NCI-H526 (cell line): ENCODE measurements at places on chromosomes 2 and 18.

- DNase-seq, result no peak
Measured at GRCh38 chr2:128720080-128721022, 401.7 kb upstream of the HS6ST1 start.

GRCh38 chr18:57331718-57332117, 20.6 kb upstream of the ST8SIA3 start:
- no peak for DNase-seq

DNA sequence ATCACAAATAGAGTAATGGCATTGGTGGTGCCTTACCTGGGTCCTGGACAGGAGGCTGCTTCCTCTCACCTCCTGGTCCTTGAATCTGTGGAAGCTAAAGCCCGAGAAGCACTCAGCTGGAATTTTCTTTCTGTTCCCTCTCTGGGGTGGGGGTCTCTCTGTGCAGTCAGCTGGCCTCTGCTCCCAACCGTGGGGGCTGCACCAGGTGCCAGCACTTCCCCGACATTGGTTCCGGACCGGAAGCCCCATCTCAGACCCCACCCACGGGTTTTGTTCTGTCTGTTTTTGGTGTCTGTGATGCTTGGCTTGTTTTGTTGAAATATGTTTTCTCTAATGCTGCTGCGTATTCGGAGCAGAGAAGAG, 154.7 kb downstream of the TWIST2 start:
- DNase-seq, result no peak

GRCh38 chr2:28658369-28658768, 93.3 kb upstream of the PPP1CB start:
- no peak for DNase-seq

- DNase-seq, result no peak
Measured at GRCh38 chr2:39225567-39225966, 18.2 kb downstream of the CDKL4 start.

GRCh38 chr2:12493031-12493513, 223.7 kb upstream of the TRIB2 start:
- no peak for DNase-seq

- no peak for DNase-seq
Measured at GRCh38 chr2:177326591-177326990, 62.1 kb upstream of the NFE2L2 start.

DNA sequence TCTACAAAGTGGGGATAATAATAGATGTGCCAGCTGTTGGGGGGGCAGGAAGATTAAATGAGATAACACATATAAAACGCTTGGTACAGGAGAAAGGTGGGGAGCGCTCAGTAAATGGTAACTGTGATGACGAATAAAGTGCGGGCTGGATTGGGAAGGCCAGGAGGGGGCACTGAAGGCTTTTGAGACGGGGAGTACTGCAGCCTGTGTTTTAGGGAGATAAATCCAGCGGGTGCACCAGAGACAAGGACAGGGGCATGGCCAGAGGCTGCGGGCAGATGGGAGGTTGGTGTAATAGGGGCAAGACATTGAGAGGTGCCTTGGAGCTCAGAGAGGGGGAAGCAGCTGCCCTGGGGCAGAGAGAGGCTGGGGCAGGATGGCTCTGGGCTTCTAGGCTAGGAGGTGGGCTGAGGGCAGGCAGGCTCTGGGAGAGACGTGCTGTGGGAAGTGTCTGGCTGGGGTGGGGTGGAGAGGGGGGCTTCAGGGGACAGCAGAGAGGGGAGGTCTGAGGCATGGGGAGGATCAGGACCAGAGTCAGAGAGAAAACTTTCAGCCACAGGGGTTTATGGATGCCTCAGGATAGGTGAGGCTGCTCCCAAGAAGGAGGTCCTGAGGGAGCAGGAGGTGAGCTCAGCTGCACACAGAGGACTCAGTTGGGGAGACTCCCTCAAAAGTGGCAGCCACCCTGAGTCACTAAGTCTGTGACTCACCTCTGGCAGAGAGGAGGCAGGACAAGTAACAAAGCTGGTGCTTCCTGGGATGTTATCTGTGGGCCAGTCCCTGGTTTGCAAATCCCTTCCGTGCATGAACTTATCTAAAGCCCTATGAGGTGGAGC, 18.8 kb downstream of the TEX44 start:
- DNase-seq, result peak; percentile 62

- DNase-seq, result no peak
Measured at GRCh38 chr2:234491897-234492296, 5.0 kb downstream of the ARL4C start.

DNA sequence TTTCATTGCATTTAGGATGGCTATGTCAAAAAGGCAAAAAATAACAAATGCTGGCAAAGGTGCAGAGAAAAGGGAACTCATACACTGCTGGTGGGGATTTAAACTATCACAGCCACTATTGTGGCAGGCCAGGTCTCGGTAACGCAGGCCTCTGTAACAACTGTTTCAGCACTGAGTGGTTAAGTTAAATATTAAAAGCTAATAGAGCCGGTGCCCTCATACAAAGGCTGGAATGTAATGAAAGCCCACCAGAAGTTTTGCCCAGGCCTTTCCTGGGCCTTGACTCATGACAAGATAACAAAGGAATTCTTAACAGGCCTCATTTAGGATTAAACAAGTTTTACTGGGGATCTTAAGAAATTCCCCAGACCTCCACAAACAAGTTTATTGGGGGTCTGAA, 10.7 kb downstream of the MERTK start:
- no peak for DNase-seq

GRCh38 chr2:20702563-20702962, 35.6 kb downstream of the GDF7 start:
- DNase-seq, result no peak

DNA sequence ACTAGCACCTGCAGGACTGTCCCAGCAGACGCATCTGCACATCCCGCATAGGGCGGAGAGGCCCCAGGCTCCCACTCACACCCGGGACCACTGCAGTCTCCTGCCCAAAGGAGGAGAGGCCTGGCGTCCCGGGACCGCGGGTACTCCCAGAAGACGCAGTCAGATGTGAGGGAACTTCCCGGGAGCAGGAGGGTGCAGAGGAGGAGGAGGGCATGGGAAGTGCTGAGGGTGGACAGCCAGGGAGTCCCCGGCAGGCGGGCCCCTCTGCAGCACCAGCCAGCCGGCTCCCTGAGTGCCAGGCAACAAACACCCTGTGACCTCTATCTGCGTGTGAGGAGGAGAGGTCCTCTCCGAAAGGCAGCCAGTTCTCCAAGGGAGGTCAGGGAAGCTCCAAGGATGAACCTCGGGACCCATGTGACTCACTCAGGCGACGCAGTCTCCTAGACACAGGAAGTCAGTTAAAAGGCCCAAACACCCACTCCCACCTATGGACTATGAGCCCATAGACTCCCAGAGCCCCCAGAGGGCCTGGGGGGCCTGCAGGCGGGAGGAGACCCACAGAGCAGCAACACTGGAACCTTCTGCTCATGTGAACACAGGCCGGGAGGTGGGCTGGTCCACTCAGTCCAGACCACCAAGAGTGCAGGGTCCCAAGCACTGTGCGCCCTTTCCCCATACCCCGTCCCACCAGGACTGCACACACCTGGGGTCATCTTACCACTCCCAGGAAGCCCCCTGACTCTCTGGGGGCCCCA, 4.2 kb downstream of the PXDN start:
- no peak for DNase-seq

- no peak for DNase-seq
Measured at GRCh38 chr18:62389761-62390481, 64.8 kb downstream of the TNFRSF11A start.

- DNase-seq, result no peak
Measured at GRCh38 chr2:8595811-8596600, 85.8 kb upstream of the ID2 start.

- no peak for DNase-seq
Measured at GRCh38 chr2:79861059-79861374, 348.2 kb downstream of the CTNNA2 start.

- DNase-seq, result no peak
Measured at GRCh38 chr18:45321520-45321919, 293.8 kb upstream of the SLC14A2 start.

- DNase-seq, result no peak
Measured at GRCh38 chr2:186189816-186190215, 296.2 kb upstream of the ZC3H15 start.

DNA sequence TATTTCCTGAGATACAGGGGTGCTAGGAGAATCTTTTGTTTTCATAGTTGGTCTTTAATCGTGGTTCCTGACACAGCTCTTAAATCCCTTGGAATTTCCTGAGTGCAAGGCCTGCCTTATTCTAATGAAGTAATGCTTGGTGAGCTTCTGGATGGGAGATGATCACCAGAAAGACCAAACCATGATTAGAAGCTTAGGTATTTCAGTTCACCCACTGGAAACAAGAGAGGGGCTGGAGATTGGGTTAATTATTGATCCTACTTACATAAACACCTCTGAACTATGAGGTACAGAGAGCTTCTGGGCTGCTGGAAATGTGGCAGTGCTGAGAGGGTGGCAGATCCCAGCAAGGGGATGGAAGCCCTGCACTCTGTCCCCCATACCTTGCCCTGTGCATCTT, 406.8 kb downstream of the THSD7B start:
- no peak for DNase-seq

- peak; percentile 66 for DNase-seq
Measured at GRCh38 chr2:106104332-106105062, 89.6 kb downstream of the UXS1 start.

- peak; percentile 83 for DNase-seq
Measured at GRCh38 chr18:9575558-9575957, 38.8 kb downstream of the PPP4R1 start.

- no peak for DNase-seq
Measured at GRCh38 chr2:14905571-14905970, 273.1 kb downstream of the LRATD1 start.

GRCh38 chr2:143697744-143698143, 568.5 kb downstream of the ARHGAP15 start:
- no peak for DNase-seq

- DNase-seq, result no peak
Measured at GRCh38 chr2:143950704-143951103, 569.2 kb downstream of the ZEB2 start.

DNA sequence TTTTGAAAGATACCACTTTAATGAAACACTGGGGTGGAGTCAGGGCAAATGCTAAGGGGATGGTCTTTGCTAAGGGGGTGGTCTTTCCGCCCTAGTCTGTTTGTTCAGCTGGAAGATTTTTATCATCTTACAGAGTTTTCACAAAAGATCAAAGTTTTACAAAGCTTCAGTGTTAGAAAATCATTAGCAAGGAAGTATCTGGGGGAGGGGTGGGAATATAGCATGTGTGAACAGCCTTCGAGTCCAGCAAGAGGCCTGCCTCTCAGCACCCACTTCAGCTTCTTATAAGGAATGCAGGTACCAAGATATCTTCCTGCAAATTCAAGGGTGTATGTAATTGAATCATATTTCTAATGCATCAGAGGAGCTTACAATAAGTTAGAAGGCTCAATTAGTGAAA, 112.9 kb downstream of the RAPGEF4 start:
- no peak for DNase-seq
